ENCODE measurements at places on chromosomes 5 and 9.
A peak's percentile ranks its signal among the peaks of the same experiment; 100 is the strongest.

DNA sequence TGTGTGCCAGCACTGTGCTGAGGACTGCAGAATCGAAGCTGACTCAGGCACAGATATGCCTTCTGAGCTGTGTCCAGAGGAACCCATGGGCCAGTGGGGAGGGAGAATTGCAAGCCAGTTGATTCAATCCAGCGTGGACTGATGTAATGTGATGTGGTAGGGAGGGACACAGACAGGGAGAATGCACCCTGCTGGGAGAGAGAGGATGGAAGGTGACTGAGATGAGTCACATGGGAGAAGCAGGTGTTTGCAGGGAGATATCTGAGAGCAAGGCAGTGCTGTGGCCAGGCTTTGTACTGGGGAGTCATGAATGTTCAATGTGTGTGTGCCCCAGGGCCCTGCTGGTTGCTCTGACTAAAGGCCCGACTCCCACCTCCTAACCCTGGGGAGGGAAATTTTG, 75.7 kb downstream of the IRX1 start:
- H3K4me3 ChIP-seq, result no peak overlapping the region
- no peak overlapping the region for H3K27ac ChIP-seq
- H3K27me3 ChIP-seq, result peaks cover 3% of the 10 kb centered on the region
- no peaks in the 10 kb centered on the region for H3K4me1 ChIP-seq
- no peaks in the 10 kb centered on the region for H3K36me3 ChIP-seq

DNA sequence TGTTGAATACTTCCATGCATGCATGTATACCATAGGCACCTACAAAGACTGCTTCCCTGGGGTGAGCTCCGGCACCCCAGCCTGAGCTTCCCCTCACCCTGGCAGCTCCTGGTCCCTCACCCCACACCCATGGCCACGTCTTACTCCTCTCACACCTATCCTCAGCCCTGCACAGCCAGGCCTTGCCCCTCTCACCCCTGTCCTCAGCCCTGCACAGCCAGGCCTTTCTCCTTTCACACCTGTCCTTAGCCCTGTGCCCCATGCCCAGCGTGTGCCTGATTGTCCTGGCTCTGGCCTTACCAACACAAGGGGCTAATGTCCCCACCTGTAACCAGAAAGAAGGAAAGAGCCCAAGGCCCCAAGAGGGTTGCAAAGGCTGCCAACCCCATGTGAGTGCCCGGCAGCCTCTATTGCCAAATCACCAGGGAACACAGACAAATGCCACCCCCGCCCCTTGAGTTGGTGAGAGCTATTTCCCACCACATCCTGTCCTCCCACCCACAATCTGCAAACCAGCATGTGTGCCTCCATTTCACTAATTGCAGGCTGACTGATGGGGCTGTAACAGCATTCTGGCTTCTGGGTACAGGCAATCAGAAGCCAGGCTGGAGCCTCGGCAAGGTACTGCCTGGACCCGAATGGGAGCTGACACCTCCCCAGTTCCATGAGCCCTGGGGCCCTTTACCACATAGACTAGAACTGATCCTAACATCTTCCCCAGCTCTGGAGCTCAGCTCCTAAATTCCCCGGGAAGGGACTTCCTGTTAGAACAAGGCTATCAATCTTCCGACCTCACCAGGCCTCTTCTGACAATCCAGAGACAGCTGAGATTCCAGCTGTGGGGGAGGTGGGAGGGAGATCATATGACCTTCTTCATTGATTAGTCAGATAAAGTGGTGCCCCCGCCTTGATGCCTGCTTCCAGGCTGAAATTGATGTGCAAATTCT, 78.2 kb downstream of the FAM114A2 start:
- peaks cover 17% of the 10 kb centered on the region for H3K27me3 ChIP-seq
- no peak overlapping the region for H3K4me3 ChIP-seq
- DNase-seq, result no peak

GRCh38 chr5:161278739-161279660, 267.5 kb downstream of the GABRB2 start:
- no peaks in the 10 kb centered on the region for H3K4me1 ChIP-seq
- DNase-seq, result no peak
- no peak overlapping the region for H3K4me3 ChIP-seq
- no peak overlapping the region for H3K27ac ChIP-seq
- H3K36me3 ChIP-seq, result no peaks in the 10 kb centered on the region

DNA sequence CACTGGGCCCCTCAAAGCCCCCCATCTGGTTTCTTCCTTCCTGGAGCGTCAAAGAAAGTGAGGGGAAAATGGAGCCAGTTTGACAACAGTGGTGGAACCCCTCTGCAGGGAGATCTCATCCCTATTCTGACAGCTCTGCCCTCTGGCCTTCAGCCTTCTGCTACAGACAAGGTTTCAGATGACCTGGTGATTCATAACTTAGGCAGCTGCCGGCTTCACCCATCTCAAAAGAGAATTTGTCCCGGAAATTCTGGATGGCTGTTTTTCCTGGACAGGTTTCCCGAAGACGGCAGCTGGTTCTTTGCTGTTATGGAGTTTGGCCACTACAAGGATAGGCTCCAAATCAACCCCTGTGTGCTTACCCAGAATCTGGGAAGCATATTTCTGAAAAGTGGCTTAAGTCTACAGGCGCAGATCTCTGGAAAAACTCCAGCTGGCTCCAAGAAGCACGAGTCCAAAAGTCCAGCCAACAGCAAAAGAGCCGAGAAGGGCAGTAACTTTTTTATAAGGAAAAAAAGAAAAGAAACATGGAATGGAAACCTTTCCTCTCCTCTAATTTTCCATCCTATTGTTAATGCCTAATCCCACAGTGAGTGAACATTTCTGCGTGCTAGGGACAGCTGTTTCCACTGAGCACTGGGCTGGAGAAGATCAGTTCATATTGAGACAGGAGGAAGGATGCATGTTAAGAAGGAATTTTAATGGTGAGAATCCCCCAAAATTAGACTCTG, 54.5 kb downstream of the ZNF366 start:
- DNase-seq, result no peak
- H3K4me3 ChIP-seq, result peak overlapping the region; percentile 87
- H3K36me3 ChIP-seq, result no peaks in the 10 kb centered on the region
- H3K27ac ChIP-seq, result peak overlapping the region; percentile 90
- H3K27me3 ChIP-seq, result no peaks in the 10 kb centered on the region
- peaks cover 45% of the 10 kb centered on the region for H3K4me1 ChIP-seq

- H3K27me3 ChIP-seq, result peaks cover 4% of the 10 kb centered on the region
- H3K36me3 ChIP-seq, result no peaks in the 10 kb centered on the region
- no peak overlapping the region for H3K27ac ChIP-seq
- DNase-seq, result no peak
- H3K4me1 ChIP-seq, result no peaks in the 10 kb centered on the region
Observed at GRCh38 chr9:124551472-124552272, 44.5 kb upstream of the NR5A1 start.

DNA sequence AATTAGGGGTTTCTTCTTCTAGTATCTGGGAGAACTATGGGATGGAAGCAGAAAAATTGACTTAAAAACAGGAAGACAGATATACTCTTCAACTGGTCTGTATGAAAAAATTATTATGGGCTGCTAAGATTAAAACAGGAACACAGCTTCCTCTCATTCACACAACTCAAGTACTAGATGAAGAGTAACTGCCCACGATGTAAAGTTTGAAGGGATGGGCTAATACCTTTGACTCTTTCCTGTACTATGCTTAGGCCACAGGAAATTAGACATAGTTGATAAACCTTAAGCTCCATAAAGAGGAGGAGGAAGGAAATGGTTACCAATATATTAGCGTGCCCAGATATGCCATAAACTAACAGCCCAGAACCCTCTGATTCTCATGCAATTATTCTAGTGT, 88.6 kb downstream of the ANKRD31 start:
- DNase-seq, result no peak
- H3K27ac ChIP-seq, result no peak overlapping the region
- H3K4me3 ChIP-seq, result no peak overlapping the region
- no peaks in the 10 kb centered on the region for H3K4me1 ChIP-seq
- no peaks in the 10 kb centered on the region for H3K36me3 ChIP-seq

DNA sequence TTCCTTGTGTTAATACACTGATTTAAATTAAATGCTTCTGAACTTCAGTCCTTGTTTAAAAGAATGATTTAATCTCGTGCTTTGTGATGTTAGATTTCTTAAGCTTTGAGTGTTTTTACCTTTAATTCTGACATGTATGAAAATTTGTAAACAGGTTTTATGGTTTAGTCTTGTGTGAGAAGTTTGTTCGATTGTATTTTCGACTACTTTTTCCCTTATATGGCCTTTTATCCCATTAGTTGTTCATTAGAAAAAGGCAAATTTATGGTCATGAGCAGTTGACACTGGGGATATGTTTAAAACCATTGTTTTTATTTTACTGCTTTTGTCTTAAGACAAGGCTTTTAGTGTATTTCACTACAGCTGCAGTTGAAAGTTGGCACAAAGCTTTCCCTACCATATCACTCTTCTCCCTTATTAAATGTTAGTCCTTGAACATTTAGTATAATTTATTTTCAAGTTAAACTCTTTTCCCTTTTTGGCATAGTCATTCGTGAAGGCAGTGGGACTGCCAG, 3.3 kb downstream of the UBE2R2 start:
- H3K4me1 ChIP-seq, result peaks cover 33% of the 10 kb centered on the region
- H3K27ac ChIP-seq, result peak overlapping the region; percentile 32
- H3K4me3 ChIP-seq, result peak overlapping the region; percentile 57
- H3K36me3 ChIP-seq, result no peaks in the 10 kb centered on the region
- no peaks in the 10 kb centered on the region for H3K27me3 ChIP-seq
- DNase-seq, result no peak

GRCh38 chr5:137332296-137332695, 166.8 kb downstream of the SPOCK1 start:
- no peaks in the 10 kb centered on the region for H3K36me3 ChIP-seq
- peaks cover 8% of the 10 kb centered on the region for H3K27me3 ChIP-seq
- no peaks in the 10 kb centered on the region for H3K4me1 ChIP-seq
- no peak overlapping the region for H3K27ac ChIP-seq
- no peak for DNase-seq

- H3K4me3 ChIP-seq, result no peak overlapping the region
- DNase-seq, result no peak
- no peaks in the 10 kb centered on the region for H3K36me3 ChIP-seq
- H3K27me3 ChIP-seq, result peaks cover 48% of the 10 kb centered on the region
Observed at GRCh38 chr5:170722316-170722715, 61.2 kb upstream of the GABRP start.
